Muscle of leg (tissue), 16 donors: ENCODE measurements at places on chromosomes 5 and 9. TPM values are rescaled to one million over a fixed set of nuclear protein-coding genes. Genes with fewer than 3 reads are reported as not detected.

YTHDC2 gene
- 15.3 TPM for total RNA-seq

GRCh38 chr5:159166416-159166815, 42.9 kb downstream of the RNF145 start:
- no peak for DNase-seq

ACTBL2 gene
- total RNA-seq, result not detected

- no peak for DNase-seq
Observed at GRCh38 chr9:83264315-83264714, 201.4 kb upstream of the RASEF start.
